Gastrocnemius medialis (tissue), 4 donors: ENCODE measurements at places on chromosomes 13 and 19.

DNA sequence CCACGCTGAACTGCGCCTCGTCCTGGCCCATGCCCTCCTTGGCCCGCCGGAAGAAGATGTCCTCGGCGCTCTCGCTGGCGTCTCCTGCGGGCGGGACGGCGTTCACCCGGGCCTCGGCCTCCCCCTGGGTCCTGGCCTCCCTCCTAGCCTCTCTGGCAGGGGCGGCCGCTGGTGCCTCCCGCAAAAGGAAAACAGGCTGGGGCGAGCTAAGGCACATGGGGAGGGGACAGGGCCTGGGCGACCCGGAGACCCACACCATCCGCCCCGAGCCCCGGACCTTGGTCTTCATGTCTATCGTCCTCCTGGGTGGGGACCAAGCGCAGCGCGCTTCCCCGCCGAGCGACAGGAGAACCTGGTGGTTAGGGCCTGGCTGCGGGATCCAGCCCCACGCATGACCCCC lies 5.7 kb upstream of the TBXA2R start:
- no peak for DNase-seq

GRCh38 chr19:58492265-58492664 lies 16.1 kb downstream of the ZNF446 start:
- no peak for DNase-seq

GRCh38 chr13:110418944-110419343 lies 111.9 kb downstream of the COL4A2 start:
- no peak for DNase-seq

- DNase-seq: no peak
These were observed 5.3 kb upstream of the KANK2 start for GRCh38 chr19:11202488-11203193.

DNA sequence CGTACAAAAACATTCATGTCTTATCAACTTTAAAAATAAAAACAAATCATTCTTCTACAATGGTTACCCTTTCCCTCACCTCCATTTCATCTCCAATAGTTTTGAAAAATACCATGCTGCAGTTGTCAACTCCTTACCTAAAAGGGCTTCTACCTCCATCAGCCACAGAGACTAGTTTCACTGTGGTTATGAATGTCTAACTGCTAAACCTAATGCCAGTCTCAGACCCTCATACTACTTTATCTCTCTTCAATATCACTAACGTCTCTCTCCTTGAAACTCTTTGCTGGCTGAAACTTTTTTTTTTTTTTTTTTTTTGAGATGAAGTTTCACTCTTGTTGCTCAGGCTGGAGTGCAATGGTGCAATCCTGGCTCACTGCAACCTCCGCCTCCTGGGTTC lies 27.1 kb downstream of the LNX2 start:
- no peak for DNase-seq

- no peak for DNase-seq
These were observed 3.9 kb downstream of the SUPT5H start for GRCh38 chr19:39449116-39449797.

- DNase-seq: no peak
These were observed 2783.8 kb downstream of the PCDH9 start for GRCh38 chr13:64446372-64446771.

DNA sequence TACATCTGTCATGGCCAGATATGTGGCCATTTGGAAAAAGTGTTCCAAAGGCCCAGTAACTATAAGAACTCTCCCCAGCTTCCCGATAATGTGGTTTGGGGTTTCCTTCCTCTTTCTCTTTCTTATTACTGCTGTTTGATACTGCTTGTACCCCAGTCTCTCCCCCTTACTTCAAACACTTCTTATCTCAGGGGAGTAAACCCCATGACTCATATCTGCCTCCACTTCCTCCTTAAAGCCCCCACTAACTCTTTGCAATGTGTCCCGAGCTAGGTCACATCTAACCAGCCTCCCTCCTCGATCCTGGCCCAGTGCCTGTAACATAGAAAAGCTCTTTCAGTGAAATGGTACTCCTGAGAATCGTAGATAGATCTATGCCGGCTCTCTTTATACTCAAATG lies 82.4 kb upstream of the STARD13 start:
- DNase-seq: no peak
